Fibroblast of mammary gland (primary cell): ENCODE measurements at places on chromosomes 1 and 21.

GRCh38 chr1:93681101-93681988 lies at the start of gene BCAR3:
BCAR3 (minus strand) TSS chr1:93681837; CDS start chr1:93674930, 6,907 bp downstream.
- peak; percentile 62 for DNase-seq

- no peak for DNase-seq
Measured at GRCh38 chr21:37193676-37194075, 73.5 kb downstream of the VPS26C start.

DNA sequence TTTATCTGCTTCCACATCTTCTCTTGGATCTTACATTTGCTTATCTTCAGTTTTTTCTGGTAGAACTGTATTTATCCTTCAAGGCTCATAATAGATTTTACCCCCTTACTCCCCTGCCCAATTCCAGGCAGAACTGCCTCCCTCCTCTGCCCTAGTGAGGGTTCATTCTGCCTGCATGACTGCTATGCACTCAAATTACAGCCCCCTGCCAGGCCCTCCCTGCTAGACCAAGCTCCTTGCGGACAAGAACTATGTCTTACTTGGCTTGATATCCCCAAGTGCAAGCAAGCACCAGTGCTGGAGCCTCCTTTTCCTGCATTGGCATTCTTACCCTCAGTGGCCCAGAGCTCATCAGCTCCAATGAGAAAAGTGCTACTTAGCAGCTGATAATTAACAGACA lies 18.1 kb downstream of the MAPKAPK2 start:
- DNase-seq: no peak

- DNase-seq: no peak
Measured at GRCh38 chr1:38784452-38785284, 74.9 kb downstream of the RRAGC start.

- DNase-seq: no peak
Measured at GRCh38 chr1:14759843-14760242, 161.4 kb downstream of the KAZN start.

GRCh38 chr1:45009956-45010854 lies 919 bp downstream of the HECTD3 start:
- DNase-seq: no peak

DNA sequence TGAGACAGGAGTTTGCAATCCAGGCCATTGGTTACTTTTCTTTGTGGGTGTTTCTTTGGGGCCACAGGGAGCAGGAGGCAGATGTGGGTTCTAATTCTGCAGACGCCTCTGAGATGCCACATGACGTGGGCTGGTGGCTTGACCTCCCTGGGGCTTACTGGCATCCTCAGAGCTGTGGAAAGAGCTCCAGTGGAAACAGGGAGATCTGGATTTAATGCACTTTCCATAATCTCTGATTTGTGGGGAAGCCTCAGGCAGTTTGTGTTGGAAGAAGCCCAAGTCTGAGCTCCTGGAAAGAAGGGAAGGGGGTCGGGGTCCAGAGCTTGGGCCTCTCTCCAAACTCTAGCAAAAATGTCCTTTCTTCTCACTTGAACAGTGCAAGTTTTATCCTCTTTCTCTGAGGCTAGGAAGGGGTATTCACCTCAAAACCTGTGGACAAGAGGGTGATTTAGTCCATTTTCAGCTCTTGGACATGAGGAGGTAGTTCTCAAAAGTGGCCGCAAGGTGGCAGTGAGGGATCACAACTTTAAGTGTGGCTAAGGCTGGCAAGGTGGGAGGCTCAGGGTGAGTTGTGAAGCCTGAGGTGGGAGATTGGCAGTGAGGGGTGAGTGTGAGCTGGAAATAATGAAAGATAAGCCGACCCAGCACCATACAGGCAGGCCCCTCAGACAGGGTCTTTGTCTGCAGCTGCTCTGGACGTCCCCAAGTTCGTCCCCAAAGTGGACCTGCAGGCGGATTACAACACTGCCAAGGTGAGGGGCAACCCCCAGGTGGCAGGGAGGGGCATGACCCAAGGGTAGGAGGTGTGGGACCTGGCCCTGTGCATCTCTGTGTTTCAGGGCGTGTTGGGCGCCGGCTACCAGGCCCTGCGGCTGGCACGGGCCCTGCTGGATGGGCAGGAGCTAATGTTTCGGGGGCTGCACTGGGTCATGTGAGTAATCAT lies 9.2 kb downstream of the IKBKE start:
- peak; percentile 81 for DNase-seq

GRCh38 chr1:183543619-183544204 lies 46.5 kb downstream of the NCF2 start:
- DNase-seq: peak; percentile 75

DNA sequence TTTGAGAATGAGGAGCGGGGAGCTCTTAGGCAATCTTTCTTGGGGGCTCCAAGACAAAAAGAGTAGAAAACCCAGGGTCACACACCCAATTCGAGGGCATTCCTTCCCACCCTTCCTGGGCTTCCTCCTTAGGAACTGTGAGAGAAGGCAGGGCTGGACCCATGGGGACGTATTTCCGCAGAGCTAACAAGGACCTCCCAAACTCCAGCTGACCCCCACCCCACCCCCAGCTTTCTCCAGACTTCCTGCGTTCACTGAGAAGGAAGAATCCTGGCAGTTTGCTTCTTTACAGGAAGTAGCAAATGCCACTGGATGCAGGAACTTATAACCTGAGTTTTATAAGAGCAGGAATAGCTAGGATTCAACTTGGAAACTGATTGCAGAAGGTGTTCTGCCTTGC lies 2.7 kb upstream of the LHX9 start:
- no peak for DNase-seq

GRCh38 chr1:218933513-218933912 lies 240.2 kb upstream of the LYPLAL1 start:
- peak; percentile 88 for DNase-seq

DNA sequence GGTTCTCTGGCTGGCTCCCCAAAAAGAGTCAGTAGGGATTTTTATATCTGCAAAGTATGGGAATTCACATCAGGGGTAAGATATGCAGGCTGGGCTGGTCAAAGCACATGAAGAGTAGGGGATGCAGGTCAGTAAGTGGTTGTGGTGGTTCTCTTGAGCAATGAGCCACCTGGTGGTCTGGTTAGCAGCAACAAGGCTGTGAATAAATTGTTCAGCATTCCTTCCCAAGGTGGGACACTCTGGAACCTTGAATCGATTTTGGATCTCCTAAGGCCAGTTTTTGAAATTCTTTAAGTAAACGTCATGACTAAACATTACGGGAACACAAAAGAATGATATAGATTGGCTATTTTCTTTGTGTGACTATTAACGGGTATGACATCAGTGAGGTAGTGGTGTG lies 563.0 kb upstream of the NEGR1 start:
- DNase-seq: peak; percentile 15

GRCh38 chr1:74570797-74571492 lies 58.5 kb upstream of the LRRC53 start:
- no peak for DNase-seq

DNA sequence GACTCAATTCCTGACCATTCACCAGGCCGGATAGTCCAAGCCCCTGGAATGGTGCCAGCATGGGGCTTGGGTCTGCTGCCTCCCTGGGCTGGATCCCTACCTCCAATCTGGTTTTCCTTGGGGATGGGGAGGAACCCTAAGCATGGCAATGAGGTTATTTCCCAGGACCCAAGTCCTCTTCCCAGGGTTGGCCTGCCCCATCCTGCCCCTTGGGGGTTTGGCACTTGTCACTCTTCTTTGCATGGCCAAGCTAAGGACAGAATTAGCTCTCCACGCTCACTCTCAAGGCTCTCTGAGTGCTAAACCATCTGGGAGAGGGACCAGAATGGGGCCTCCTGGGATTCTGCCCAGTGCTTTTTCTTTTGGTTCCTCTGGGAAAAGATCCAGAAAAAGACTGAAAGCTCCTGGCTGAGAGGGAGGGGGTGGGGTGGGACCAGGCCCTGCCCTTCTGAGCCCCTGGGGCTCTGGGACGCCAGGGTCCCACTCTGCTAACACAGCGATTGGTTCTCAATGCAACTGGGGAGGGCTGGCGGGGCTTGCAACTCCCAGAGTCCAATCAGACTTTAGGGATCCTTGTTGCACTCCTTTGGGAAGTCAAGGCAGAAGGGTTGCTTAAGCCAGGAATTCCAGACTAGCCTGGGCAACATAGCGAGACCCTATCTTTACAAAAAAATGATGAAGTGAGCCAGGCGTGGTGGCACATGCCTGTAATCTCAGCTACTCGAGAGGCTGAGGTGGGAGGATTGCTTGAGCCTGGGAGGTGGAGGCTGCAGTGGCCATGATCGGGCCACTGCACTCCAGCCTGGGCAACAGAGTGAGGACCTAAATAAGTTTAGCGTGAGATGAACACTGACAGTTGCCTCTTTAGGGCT lies 52.7 kb downstream of the DHRS3 start:
- no peak for DNase-seq

GRCh38 chr1:152252157-152252556 lies 28.2 kb upstream of the HRNR start:
- DNase-seq: peak; percentile 8

DNA sequence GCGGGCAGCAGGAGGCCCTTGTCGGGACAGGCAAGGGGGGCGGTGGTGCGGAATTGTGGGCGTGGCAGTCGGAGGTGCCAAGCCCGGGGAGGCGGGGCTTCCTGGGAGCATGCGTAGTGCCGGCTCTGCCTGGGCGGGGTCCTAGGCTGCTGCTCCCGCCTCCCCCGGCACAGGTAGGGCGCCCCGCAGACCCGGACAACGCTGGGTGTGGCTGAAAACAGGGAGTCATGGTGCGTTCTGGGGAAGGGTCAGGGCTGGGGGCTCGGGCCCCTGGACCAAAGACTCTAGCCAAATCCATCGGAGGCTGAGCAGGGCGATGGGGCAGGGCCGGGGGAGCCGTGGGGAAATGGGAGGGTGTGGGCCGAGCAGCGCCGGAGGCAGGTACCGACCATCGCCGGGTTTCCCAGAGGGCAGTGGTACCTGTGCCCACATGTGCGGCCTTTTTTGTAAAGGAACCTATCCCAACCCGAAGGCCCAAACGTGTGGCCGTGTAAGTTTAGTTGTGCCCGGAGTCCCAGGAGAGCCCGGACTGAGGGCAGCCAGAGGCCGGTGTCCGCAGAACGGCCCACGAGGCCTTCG lies 231.9 kb downstream of the SDCCAG8 start:
- no peak for DNase-seq

DNA sequence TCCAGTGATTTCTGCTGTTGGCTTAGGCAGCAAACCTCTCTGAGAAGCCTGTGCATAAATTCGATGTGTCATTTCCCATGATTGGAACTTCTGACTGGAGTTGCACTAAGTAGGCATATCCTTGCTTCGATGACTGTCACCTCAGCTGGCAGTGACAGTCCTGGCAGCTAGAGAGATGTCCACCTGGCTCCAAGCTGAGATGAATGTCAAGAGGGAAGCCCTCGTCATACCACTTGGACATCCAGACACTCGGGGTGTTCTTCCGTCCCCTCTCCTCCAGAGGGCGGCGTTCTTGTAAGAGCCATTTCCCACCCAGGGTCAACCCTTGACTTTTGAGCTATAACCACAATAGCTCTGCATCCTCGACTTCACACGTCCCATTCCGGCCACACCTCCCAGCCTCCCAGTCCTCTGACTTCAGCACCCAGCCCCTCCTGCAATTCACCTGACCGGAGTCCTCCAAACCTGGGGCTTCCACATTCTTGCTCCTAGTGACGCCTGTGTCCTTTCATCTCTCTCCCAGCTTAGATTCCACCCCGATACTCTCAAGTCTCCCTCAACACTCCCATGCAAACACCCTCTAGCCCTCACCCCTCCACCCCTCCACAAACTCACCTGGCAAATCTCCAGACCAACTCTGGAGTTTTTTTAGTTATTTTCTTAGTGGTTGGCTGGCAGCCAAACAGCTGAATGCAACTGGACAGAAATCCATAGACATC lies 17.3 kb downstream of the CA6 start:
- peak; percentile 56 for DNase-seq

DNA sequence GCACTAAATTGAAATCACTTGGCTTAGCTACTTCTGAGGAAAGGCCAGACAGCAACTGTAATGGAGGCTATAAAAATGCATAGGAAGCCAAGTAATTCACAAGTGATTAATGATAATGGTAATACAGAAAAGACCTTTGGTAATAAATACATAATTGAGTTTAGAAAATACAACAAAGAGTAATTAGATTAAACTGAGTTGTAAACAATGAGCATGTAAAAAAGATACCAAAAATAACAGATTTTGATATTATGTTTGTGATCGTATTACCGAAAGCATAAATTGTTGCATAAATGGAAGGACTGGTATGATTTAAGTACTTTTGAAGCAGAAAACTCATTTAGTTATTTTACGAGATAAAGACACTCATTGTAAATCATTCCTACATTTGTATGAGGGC lies 556.7 kb upstream of the TMPRSS15 start:
- no peak for DNase-seq

DNA sequence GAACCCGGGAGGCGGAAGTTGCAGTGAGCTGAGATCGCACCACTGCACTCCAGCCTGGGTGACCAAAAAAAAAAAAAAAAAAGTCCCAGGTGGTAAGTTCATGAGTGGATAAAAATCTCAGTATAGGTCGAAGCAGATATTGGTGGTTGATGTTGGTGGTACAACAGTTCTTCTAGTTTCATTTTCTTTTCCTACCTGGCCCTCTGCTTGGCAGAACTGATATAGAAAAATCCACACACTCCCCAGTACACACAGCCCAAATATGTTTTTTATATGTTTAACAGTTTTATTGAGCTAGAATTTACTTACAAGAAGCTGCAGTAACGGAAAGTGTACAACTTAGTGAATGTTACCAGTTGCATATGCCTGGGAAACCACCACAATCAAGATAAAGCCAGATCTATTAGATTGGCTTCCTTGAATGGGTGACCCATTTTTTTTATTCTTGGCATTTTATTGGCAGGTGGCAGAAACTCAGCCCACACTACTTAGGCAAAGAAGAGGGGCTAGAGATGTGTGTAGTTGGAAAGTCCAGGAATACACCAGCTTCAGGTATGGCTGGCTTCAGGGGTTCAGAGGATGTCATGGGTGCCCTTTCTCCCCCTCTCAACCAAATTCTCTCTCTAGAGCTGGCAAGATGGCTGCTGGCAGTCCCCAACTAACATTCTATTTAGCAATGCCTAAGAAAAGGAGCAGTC lies 118.3 kb upstream of the SLC25A33 start:
- DNase-seq: no peak

GRCh38 chr1:209768354-209768774 lies 12.5 kb downstream of the TRAF3IP3 start:
- DNase-seq: no peak

DNA sequence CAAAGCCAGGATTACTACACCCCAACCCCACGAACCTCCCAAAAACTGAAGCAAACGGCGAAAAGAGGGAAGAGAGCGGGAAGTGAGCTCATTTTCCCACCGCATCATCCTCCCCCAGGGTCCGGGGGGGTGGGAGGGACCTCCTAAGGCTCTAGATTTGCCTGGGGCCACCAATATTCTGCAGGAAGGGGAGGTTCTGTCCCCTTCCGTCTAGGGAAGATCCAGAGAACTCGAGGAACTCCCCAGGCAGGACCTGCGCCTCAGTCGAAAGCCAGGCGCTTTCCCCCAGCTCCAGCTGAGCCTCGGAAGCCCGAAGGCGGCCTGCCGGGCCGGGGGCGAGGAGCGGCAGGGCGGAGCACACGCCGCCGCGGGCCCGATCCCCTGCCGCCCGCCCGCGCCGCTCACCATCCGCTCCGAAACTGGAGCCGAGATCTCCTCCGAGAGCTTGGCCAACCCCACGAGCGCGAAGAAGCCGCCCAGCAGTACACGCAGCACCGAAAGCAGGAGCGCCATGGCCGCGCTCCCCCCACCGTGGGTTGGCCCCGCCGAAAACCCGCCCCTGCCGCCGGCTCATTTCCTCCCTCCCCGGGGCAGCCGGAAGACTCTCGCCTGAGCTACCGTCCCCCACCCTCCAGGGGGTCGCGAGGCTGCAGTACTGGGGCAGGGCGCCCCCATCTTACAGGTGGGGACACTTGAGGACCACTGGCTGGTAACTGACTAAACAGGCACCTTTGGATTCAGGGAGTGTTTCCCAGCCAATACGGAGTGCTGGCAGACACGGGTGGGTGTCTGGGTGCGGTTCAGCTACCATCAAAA lies at the start of gene TMEM35B:
Gene TMEM35B (minus strand): TSS at position 555 of the 816 bp plus-strand sequence. CDS start 42 bp downstream, at position 513.
- peak; percentile 49 for DNase-seq

GRCh38 chr1:228697207-228698016 lies 37.9 kb upstream of the RHOU start:
- DNase-seq: peak; percentile 91
